ENCODE measurements at places on chromosomes 5 and 9. TPM values are rescaled to one million over a fixed set of nuclear protein-coding genes. Genes with fewer than 3 reads are reported as not detected.

DNA sequence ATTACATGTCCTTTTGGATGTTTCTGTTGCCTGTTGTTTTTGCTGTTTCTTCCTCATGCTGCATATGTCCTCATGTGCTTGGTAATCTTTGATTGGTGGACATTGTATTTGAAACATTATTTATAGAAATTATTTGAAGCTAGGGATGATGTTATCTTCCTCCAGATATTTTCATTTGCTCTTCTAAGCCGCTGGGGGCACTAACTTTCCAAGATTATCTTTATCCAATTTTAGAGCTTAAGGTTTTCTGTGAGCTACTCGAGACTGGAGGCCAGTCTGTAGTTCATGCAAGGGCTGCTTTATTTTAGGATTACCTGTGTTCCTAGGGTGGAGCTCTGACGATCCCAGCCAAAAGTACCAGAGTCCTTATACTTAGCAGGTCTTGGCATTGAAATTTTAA is 40.9 kb downstream of the STX17 start:
- H3K4me1 ChIP-seq = no peaks in the 10 kb centered on the region
- H3K4me3 ChIP-seq = no peak overlapping the region
- H3K27me3 ChIP-seq = no peaks in the 10 kb centered on the region
- no peak for DNase-seq
- H3K36me3 ChIP-seq = peaks cover 30% of the 10 kb centered on the region

DNA sequence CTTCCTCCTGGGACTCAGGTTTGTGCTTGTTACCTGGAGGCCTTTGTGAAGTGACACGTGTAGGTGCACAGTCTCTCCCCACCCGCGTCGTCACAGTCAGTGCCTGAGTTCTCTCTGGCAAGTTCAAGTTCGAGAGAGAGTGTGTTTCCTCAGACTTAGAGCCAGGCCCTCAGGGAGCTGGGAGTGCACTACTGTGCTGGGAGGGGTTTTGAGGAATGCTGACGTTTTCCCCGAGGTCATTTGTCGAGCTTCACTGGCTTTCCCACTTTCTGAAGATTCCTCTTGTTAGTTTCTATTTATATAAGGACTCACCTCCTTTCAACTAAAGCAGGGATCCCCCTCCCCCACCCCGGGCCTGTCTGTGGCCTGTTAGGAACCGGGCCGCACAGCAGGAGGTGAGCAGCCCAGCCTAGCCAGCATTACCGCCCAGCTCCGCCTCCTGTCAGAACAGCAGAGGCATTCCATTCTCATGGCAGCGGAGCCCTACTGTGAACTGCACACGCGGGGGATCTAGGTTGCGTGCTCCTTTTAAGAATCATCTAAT is 209.2 kb downstream of the DIRAS2 start:
- no peak overlapping the region for H3K4me3 ChIP-seq
- no peaks in the 10 kb centered on the region for H3K36me3 ChIP-seq
- no peak overlapping the region for H3K27ac ChIP-seq
- peaks cover 24% of the 10 kb centered on the region for H3K27me3 ChIP-seq
- no peak for DNase-seq
- no peaks in the 10 kb centered on the region for H3K4me1 ChIP-seq

GRCh38 chr5:67335426-67335825 is 138.8 kb upstream of the CD180 start:
- no peaks in the 10 kb centered on the region for H3K4me1 ChIP-seq
- no peak overlapping the region for H3K4me3 ChIP-seq
- no peak for DNase-seq
- no peaks in the 10 kb centered on the region for H3K36me3 ChIP-seq
- H3K27me3 ChIP-seq = peaks cover 16% of the 10 kb centered on the region
- no peak overlapping the region for H3K27ac ChIP-seq

Gene HSPB3
- total RNA-seq = not detected
